ENCODE measurements at places on chromosomes 4 and X.

DNA sequence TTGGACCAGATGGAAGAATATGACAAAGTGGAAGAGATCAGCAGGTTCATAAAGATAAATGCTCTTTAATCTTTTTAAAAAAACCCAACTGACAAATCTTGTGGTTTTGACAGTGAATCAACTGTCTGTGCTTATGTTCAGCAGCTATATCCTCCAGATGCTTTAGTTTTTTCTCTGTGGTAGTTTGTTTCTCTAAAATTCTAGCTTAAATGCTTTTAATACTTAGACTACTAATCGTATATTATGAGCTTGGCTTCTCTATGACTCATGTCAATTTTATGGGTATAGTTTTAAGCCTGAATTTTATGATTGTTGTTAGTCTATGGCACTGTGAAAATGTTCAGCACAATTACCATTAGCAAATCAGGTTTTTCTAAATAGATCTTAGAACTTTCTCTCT is 12.9 kb downstream of the HHIP start:
- no peak overlapping the region for H3K27ac ChIP-seq
- no peaks in the 10 kb centered on the region for H3K27me3 ChIP-seq
- DNase-seq: no peak
- no peaks in the 10 kb centered on the region for H3K36me3 ChIP-seq
- H3K4me3 ChIP-seq: no peak overlapping the region

GRCh38 chr4:92359491-92359890 is 55.7 kb downstream of the GRID2 start:
- no peak overlapping the region for H3K4me3 ChIP-seq
- no peaks in the 10 kb centered on the region for H3K27me3 ChIP-seq

DNA sequence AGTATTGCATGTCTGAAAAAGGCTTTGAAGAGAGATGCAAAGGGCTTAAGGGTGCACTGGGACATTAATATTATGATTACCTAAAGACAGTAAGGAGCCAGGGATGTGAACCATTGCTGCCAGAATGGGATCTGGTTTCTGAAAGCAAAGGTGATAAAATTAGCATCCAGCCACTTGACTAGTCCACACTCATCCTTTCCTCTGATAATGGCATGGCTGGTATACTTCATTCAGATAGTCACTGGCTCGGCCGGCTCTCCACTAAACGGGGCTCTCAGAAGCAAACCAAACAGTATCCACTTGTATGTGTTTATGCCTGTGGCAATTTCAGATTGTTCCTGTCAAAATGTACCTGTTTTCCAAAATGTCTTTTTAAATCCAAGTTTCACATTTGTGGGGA is 46.4 kb downstream of the MAMLD1 start:
- no peaks in the 10 kb centered on the region for H3K27me3 ChIP-seq
- H3K4me1 ChIP-seq: peaks cover 20% of the 10 kb centered on the region
- H3K36me3 ChIP-seq: no peaks in the 10 kb centered on the region
- DNase-seq: no peak
- H3K4me3 ChIP-seq: no peak overlapping the region
- H3K27ac ChIP-seq: no peak overlapping the region

- no peak for DNase-seq
- no peak overlapping the region for H3K4me3 ChIP-seq
Measured at GRCh38 chrX:55486736-55487135, 2.9 kb downstream of the USP51 start.

DNA sequence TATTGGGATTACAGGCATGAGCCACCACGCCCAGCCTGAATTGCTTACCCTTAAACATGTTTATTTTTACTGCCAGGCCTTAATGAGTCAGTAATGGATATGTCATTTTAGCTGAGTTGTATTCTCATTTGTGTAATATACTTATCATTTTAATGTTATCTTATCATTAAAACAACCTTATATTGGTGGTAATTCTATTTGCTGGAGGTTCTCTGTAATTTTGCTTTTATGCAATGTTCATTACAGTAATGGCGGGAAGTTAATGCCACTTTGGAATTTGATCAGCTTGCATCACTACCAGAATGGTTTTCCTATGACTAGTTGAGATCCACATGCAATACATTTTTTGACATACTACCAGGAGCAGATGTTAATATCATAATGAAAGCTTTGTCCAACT is 6.3 kb upstream of the PGAM4 start:
- H3K27me3 ChIP-seq: no peaks in the 10 kb centered on the region
- H3K27ac ChIP-seq: no peak overlapping the region
- no peak for DNase-seq
- no peak overlapping the region for H3K4me3 ChIP-seq

GRCh38 chrX:43375136-43375535 is 281.0 kb upstream of the MAOA start:
- H3K4me3 ChIP-seq: no peak overlapping the region
- no peaks in the 10 kb centered on the region for H3K27me3 ChIP-seq
- no peaks in the 10 kb centered on the region for H3K4me1 ChIP-seq
- H3K27ac ChIP-seq: no peak overlapping the region

GRCh38 chrX:78455901-78456300 is 128.5 kb upstream of the CYSLTR1 start:
- H3K4me3 ChIP-seq: no peak overlapping the region
- no peak for DNase-seq
- no peak overlapping the region for H3K27ac ChIP-seq
- no peaks in the 10 kb centered on the region for H3K4me1 ChIP-seq
- H3K27me3 ChIP-seq: no peaks in the 10 kb centered on the region
- H3K36me3 ChIP-seq: no peaks in the 10 kb centered on the region

GRCh38 chr4:3209551-3210325 is 39.2 kb upstream of the MSANTD1 start:
- DNase-seq: no peak
- H3K36me3 ChIP-seq: peaks cover 39% of the 10 kb centered on the region
- H3K27me3 ChIP-seq: no peaks in the 10 kb centered on the region
- H3K4me1 ChIP-seq: no peaks in the 10 kb centered on the region
- no peak overlapping the region for H3K4me3 ChIP-seq

All from activated naive CD4-positive, alpha-beta T cell treated with anti-CD3 and anti-CD28 coated beads for 36 hours (primary cell).